Stimulated activated CD8-positive, alpha-beta memory T cell treated with anti-CD3 and anti-CD28 coated beads, Interleukin-4, amount 100 ng/mL, for 1 hour (primary cell): ENCODE measurements at places on chromosomes 11 and 22.

GRCh38 chr11:126890561-126890960, 110.0 kb downstream of the KIRREL3 start:
- DNase-seq = no peak

- no peak for DNase-seq
Observed at GRCh38 chr22:45775062-45775461, 103.4 kb downstream of the ATXN10 start.

DNA sequence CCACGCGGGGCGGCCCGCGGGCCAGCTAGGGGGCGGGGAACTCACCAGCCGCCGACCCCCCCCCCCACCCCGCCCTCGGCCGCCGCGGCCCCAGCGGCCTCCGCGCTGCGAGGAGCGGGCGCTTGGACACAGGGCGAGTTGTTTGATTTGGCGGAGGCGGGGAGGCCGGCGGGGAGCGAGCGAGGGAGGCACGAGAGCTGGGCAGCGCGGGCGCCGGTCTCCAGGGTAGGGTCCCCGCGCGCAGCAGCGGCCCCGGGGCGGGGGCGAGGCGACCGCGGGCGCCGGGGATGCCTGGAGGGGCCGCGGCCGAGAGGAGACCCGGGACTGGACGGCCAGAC, 64.4 kb downstream of the NAV2 start:
- no peak for DNase-seq

DNA sequence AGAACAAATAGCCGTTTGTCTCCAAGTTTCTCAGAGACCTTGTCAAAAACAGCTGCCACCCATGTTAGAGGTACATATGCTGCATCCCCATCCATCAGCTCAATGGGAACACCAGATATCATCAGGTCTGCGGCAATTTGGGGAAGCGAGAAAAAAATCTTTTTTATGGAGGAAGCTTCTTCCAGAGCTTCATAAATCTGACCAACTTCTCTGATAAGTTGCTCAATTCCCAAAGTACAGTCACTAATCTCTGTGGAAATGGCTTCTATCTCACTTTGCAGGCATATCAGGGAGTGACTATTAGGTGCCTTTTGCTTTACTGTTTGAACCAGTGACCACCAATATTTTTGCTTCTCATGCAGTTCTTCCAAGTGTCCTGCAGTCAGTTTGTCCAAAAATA, 34.3 kb upstream of the MRPL17 start:
- no peak for DNase-seq

DNA sequence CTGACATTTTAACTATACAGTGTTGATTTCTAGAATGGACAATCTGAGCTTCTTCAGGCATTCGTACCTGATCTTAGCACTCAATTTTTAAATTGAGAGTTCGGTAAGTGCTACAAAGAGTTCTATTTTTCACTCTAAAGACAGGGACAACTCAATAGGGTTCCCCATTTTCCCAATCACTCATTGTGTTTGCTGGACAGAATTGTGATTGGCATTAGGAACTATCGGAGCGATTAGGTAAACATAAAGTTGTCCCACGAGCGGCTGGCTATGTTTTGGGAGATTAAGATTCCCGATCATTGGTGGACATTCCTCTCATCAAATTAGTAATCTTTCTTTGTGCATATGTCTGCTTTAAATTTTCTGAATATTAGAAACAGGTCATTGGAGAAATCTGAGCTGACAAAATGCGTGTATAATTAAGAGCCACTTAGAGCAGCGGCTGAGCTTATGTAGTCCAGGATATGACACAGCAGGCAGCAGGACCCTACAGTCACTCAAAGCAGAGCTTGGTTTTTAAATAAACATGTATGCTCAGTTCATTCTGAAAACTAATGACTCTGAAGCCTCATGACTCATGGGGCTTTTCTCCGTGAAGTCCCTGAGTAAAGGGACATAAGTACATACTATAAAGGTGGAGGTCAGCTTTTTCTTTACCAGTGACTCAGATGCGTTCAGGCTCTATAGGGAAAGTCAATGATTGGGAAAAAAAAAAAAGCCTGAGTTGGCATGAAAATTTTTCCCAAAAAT, 109.4 kb downstream of the GRIA4 start:
- no peak for DNase-seq

- DNase-seq = no peak
Observed at GRCh38 chr22:29478326-29479276, 1.4 kb upstream of the NEFH start.

- DNase-seq = no peak
Observed at GRCh38 chr22:49971232-49972162, 10.9 kb downstream of the PIM3 start.

- DNase-seq = no peak
Observed at GRCh38 chr22:19663821-19664355, 50.4 kb upstream of the SEPTIN5 start.

DNA sequence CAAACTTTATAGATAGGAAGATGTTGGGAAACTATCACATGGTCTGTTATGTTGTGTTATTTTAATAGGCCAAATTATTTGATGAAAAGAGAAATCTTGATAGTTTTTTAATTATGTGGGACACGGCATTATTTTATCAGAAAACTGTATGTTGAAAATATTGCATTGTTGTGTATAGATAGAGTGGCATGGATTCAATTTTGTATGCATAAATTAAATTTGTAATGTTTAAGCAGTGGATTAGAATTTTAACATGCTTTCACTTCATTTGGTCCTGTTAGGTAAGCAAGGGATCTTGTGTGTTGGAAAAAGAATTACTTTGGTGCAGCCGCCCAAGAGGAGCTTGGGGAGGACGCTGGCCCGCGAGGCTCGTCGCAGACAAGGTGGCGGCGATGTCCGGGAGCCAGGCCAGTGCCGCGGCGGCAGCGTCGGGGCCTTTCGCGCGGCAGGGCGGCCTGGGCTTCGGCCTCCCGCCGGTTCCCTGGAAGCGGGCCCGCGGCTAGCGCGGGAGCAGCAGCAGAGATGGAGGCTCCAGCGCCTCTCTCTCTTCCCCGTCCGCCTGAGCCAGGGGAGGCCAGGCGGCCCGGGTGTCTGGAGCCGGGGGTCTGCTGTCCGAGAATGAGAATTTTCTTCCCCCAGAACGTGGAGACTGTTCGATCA, 82.7 kb downstream of the GGT1 start:
- DNase-seq = no peak

DNA sequence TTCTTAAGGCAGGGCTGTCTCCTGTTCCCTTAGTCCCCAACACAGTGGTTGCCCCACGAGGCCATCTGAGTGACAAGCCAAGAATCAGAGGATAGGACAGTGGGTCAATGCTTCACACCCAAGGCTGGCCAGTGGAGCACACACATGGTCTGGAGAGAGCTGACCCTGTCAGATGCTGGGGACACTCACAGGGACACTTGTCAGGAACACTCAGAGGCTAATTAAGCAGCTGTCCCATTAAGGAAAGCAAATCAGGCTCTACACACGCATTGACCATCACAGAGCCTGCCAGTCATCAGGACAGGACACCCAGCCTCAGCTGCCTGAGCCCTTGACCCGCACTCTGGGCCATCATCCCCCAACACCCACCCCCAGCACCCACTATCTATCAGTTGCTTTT, 18.2 kb downstream of the GDPD5 start:
- DNase-seq = no peak

DNA sequence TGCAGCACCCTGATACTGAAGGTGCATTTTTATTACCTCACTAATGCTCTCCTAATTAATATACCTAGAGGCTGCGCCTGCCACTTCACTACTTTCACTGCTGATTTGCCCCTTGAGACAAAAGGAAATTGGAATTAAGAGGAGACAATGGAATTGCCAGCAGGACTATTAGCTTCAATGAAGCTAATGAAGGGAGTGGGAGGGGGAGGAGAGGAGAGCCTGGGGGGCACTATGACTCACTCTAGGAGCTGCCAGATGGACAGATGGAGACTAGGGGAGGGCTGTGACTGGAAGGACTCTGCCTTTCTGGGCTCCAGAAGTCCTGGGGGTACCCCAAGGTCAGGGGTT, 102.8 kb upstream of the DRD2 start:
- no peak for DNase-seq

DNA sequence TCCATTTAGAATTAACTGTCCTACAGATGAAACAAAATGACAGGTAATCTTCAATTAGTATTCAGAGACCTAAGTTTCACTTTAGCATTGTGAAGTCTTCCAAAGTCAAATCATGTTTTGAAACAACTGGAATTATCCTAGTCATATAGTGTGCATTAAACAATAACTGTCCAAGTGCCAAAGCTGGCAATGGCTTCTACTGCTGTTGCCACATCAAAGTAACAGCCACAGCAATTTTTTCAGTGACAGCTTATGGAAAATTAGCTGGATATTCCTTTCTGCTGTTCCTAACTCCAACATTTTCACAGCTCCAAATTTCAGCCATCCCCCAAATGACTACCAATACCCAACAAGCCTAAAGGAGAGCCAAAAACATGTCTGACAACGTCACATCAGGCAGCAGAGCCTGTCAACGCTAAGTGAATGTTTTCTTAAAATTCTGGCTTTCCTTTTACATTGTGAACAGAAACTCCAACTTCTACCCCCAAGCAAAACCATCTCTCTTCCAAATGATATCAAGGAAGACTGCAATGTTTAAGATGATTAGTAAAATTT, 45.3 kb upstream of the CCDC34 start:
- no peak for DNase-seq

DNA sequence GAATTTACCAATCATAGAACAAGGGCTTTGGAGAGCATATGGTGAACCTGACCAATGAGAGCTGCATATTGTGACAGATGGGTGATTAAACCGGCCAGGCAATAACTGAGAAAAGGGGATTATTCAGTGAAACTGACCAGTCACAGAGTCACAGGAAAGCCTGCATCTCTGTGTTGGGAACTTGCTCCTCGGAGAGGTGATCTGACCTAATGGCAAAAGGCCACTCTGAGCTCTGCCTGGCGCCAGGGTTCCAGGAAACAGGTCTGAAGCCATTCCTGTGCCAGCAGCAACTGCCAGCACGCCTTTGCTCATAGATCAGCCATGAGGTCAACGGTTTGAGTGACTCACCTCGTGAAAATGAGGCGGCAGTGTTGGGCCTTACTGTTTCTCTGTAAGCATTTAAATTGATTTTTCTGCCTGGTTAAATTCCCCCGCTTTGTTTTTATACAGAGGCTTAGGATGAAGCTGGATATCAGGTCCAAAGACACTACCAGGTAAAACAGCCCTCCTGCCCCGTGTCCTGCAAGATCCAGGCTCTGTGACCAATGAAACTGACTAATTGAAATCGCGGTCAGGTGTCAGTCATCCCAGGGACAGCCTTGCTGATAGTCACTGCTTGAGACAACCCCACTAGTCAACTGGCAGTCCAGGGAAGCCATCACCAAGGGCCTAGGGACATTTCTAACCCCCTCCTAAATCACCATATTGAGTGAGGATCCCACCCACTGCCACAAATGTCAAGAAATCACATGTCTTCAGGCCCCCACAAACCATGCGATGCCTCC, 35.8 kb upstream of the MYOD1 start:
- DNase-seq = no peak

- DNase-seq = no peak
Observed at GRCh38 chr22:25644122-25644521, 79.6 kb downstream of the GRK3 start.

GRCh38 chr22:44275631-44275995, 37.1 kb downstream of the SHISAL1 start:
- DNase-seq = no peak

DNA sequence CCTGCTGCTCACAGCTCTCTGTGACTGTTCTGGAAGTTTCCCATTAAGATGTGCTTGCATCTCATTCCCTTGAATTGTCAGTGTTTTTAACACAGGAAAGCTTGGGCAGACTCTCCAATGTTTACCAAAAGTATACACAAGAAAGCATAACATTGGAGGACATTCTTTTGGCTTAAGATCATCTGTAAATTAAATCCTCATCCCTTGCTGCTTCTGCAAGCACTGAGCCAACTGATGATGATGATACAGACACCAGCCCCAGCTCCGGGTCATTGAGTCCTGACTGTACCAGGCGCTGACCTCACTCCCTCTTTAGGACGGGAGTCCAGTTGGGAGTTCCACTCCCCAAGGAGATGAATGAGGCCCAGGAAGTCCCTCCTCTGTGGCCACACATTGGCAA, 23.8 kb downstream of the CD82 start:
- no peak for DNase-seq

DNA sequence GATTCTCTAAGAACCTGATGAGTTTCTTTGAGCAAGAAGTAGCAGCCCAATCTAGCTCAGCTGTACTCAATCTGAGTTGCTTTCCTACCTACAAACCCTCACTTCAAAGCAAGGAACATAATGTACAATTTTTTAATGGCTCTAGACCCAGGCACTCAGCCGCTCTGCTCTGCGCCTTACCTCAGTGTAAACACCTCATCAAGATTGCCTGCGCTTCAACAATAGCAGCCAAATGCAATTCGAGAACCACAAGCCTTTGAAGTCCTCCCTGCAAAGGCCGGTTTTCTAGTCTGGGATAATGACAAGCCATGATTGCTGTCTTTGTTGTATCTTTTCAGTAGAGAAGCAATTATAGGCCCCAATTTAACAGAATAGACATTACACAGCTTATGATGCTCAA, 38.0 kb downstream of the JHY start:
- no peak for DNase-seq

DNA sequence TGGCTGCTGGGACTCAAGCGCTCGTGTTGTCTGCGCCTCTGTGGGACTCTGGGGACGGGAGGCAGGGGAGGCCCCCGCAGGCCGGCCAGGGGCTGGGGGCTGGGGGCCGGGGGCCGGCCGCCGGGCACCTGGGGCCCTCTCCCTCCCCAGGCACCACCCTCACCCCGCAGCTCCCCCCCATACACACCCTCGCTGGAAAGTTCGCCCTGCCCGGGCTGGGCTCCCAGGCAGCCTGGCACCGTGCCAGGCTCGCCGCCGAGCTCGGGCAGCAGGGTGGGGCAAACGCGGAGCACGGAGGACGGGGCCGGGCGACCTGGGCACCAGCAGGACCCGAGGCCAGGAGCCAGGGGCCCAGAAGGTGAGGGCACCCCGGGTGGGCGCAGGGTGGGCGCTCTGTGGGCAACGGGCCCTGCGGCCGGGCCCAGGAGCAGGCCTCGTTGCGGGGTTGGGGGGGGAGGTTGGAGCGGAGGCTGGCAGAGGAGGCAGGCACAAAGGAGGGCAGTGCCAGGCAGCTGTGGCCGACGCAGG, 76.7 kb upstream of the WNT7B start:
- no peak for DNase-seq

GRCh38 chr11:120127236-120127635, 10.7 kb downstream of the TRIM29 start:
- DNase-seq = no peak

- no peak for DNase-seq
Observed at GRCh38 chr11:119306373-119306890, 10.5 kb downstream of the MCAM start.
